ENCODE measurements at places on chromosomes 6 and 20. TPM values are rescaled to one million over a fixed set of nuclear protein-coding genes. Genes with fewer than 3 reads are reported as not detected.

DNA sequence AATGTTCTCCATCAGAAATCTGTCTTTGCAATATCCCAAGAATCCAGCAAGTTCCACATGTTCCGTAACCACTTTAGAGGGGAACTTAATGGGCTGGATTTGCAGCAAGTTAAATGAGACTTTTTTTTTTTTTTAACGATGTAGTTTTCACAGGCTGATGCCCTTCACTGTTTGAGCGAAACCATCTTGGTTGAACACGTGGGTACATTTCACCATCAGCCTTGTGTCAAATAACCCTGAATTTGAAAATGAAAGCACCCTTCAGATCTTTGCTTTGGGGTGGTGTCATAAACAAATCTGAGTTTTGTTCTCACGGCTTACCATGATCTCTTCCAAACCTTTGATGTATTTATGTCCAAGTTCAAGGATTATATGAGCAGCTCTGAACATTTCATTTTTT lies 73.7 kb upstream of the EXOC2 start:
- DNase-seq = no peak

CALHM6 gene
- total RNA-seq = not detected

HLA-DRA gene
- not detected for total RNA-seq

SNAP25 gene
- total RNA-seq = not detected

Measured in PC-9 (cell line).